ENCODE measurements at places on chromosomes 3 and 15. TPM values are rescaled to one million over a fixed set of nuclear protein-coding genes. Genes with fewer than 3 reads are reported as not detected.

- no peak for DNase-seq
Measured at GRCh38 chr3:119221779-119222320, 18.8 kb downstream of the B4GALT4 start.

DNA sequence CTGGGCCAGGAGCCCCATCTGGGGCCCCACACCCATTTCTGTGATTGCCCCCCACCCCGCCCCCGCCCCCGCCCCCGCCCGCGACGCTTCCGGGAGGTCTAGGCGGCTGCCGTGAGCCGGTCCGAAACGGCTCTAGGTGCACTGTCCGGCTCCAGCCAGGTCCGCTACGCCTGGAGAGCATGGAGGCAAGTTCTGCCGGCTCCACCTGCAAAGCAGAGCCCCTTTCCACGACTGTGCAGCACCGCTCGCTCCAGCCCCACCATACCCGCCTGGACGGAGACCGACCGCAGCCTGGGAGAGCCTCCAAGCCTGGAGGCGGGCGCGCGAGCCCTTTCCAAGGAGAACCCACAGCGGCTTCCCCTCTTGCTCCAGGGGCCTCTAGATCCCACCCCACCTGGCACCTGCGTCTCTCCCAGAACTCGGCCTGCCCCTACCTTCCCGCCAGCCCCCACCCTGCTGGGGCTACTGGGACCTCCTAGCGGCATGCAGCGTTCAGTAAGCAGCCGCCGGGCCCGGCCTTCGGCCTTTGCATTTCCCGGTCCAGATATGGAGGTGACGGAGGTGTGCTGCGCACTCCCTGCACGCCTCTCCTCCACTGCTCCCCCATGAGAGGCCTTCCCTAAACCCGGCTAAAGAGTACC, 66.2 kb downstream of the KLF13 start:
- no peak for DNase-seq

DNA sequence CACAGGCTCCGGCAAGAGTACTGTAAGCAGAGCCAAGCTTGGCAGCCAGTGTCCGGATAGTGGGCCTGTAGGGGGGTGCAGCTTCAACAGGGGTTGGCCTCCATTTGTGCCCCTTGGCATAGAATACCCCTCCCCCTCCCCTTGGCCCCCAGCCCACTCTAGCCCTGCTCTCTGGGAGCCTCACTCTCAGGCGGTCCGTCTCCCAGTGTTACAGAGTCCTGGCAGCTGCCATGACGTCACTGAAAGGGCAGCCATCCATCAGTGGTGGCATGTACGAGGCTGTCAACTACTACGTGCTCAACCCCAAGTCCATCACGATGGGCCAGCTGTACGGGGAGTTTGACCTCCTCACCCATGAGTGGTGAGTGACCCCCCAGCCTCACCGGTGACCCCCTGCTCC, 50.4 kb downstream of the DNAH1 start:
- DNase-seq = no peak

- no peak for DNase-seq
Measured at GRCh38 chr3:191020730-191021396, 158.4 kb upstream of the GMNC start.

DNA sequence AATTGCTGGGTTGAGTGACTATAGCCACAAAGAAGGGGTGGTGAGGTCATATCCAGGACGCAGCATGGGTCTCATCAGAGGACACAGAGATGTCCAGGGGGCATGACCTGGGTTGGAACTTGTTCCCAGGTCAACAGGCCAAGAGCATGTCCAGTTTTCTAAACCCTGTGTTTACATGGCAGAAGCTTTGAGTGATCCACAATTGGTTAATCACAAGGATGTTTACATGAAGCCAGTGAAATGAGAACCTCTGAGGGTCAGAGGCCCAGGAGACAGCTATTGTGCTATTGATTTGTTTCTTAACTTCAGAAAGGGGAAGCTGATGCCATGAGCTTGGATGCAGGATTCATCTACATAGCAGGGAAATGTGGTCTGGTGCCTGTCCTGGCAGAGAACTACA, 42.2 kb upstream of the TOPBP1 start:
- no peak for DNase-seq

GRCh38 chr3:194206320-194206719, 70.4 kb downstream of the HES1 start:
- DNase-seq = no peak

DNA sequence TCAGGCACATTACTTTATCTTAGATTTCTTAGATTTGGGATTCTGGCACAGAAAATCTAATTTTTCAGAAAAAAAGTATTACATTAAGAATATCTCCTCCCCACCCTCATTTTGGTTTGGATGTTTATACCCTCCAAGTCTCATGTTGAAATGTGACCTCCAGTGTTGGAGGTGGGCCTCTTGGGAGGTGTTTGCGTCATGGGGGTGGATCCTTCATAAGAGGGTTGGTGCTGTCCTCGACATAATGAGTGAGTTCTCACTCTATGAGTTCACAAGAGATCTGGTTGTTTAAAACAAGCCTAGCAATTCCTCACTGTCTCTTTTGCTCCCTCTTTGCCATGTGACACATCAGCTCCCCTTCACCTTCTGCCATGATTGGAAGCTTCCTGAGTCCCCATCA, 45.6 kb upstream of the WWTR1 start:
- DNase-seq = no peak

DNA sequence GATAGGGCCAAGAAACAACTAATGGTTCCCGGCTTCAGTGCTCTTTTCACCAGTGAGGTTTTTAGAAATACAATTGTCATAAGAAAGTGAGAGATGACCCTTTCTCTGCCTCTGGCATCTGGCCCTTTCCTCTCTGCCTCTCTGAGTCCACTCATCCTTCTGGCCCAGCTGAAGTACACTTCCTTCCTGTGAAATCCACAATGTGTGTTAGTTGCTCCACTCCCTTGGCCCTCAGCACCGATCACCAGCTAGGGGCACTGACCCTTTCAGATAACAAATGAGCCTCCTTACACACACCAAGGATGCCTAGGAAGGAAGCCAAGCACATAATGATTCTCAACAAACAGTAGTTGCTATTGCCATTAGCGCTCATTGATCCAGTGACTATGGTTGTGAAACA, 2.9 kb upstream of the CAV3 start:
- no peak for DNase-seq

DNA sequence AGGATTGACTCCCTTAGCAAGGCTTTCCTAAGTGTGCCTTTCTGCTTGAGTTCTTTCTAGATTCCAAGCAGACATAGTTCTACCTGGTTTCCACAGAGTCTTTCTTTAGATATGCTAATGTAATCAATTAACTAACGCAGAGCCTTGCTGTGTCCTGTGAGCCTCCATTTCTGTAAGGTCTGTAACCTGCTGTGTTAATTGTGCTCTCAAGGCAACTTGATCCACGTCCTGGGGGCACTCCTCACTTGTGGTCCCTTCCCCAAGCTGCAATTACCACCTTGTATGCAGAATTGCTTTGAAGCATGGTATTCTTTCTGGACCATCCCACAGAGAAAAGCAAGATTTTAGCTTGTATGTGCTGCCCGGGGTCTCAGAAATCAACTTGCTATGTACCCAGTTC, 29.5 kb upstream of the THSD4 start:
- DNase-seq = no peak

DNA sequence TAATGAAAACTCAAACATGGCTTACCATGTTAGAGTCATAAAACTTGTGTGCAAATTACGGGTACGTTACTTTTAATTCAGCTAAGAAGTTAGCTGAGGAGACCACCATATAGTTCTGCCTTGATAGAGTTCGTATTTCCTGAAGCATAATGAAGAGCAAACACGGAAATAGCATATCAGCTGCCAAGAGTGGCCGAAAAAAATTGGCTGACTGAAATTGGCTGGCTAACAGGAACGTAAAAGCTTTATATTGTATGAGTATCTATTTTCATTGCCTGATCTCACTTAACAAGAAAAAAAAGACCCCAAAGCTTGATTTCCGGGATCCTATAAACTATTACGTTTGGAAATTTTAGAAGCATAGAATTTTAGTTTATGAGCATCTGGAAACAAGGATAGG, 1222.9 kb downstream of the ZPLD1 start:
- no peak for DNase-seq

DNA sequence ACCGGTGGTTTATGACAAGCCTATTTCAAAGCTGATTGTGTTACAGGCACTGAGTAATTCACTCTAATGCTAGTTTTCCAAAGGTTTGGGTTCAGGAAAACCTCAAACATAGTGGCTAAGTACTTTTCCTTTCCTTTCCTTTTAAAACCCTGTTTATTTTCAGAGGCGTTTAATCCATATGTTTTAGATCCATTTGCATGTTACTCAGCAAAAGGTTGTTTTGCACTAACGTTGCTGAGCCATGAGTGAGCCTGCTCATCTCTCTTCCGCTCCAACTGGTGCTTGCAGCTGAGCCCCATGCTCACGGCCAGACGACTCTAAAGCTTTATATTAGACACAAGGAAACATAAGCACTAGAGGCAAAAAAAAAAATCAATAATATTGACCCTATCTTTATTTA, 9.4 kb downstream of the CEMIP start:
- no peak for DNase-seq

Gene GCSAM
- not detected for total RNA-seq

Gene NOP10
- 186 TPM for total RNA-seq

Gene GOLIM4
- total RNA-seq = 58.9 TPM

Measured in pulmonary artery endothelial cell (primary cell).